ENCODE measurements at places on chromosomes 6 and 20.

DNA sequence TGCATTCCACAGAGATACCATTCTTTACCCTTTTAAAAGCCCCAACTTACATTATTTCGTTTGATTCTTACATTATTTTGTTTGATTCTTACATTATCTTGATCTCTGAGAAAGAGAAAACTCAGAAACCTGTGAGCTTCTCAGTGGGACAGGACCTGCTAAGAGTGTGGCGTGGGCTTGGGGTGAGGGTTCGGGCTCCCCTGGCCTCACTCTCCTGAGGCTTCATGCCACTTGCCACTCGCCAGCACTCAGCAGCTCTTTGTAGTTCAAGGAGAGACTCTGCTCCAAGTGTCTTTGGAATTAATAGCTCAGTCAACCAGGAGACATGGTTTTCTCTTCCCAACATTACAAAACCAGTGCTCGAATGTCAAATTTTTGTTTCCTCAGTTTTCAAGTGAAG is 132.4 kb upstream of the RGS17 start:
- no peak for DNase-seq

GRCh38 chr20:10447028-10447427 is 11.9 kb downstream of the SLX4IP start:
- no peak for DNase-seq

DNA sequence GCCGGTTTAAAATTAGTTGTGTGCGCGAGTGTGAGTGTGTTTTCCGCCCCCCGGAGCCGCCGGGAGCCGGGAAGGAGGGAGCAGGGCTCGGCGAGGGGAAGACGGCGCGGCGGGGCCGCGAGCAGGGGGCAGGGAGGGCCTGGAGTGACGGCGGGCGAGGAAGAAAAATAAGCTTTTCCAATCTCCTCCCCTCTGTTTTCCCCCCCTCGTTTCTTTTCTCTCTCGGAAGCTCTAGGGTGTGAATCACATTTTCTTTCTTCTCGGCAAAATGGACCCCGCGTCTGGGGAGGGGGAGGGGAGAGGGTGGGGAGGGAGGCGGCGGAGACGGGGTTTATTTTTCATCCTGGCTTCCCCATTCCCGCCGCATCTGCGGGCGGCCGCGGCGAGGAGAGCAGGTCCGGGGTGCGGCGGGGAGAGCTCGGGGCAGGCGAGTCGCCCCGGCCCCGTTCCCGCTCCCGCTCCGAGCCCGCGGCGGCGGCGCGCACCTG is 881 bp downstream of the BICRAL start:
- no peak for DNase-seq

- DNase-seq = no peak
Measured at GRCh38 chr20:60011512-60012507, 53.6 kb downstream of the CDH26 start.

DNA sequence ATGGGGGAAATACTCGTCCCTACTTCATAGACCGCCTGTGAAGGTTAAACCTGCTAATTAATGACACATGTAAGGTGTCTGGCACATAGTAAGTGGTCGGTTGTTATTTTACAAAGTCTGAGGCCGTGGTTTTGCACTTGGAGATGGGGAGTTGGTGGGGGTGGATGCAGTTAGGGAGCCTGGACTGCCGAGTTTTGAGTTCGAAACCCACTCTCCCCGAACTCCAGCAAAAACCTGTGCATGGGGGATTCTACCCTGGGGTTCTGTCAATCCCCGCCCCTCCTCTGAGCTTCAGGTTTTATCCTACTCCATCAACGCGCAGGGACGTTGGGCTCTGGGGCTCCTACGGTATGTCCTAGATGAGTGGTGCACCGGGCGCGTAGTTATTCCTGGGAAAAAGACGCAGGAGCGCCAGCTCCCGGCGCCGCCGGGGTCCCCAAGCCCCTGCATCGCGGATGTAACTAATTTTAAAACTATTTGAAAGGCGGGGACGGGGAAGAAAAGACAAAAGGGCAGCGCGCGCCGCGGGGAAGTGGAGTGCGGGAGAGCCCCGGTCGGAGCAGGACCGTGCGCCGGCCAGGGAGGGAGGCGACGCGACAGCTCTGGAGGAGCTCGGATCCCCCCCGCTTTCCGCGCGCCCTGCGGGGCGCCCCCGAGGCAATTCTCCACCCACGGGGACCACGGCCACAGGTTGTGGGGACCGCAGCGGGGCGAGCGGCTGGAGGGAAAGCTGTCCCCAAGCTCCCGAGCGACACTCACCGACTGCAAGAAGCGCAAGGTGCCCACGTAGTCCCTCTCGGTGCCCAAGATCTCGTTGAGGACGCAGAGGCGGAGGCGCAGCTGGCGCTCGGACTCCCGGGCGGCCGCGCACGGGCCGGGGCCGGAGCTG is 672 bp downstream of the PREX1 start:
- no peak for DNase-seq

DNA sequence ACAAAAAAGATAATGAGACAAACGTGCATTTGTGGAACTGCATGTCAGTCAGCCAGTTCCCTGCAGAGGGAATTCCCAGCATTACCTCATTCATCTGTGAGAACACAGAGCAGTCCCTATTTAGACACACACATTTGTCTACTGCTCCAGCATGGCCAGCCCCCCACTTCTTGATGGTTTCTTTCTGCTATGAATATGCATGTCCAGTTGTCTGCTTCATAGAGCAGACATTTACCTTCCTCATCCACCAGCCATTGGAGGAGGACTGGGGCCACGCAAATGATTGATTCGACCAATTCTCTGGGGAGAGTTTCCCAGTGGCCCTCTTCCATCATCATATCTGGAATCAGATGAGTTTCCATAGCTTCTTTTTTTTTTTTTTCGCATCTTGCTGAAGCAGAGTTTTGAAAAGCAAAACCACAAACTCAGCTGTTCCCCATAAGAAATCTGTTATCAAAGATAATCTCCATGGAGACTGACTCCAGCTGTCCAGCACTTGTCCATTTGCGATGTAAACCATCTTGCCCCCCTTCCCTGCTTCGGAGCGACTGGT is 11.8 kb downstream of the ENPP1 start:
- DNase-seq = no peak

GRCh38 chr6:167872538-167873210 is 46.0 kb downstream of the AFDN start:
- no peak for DNase-seq

DNA sequence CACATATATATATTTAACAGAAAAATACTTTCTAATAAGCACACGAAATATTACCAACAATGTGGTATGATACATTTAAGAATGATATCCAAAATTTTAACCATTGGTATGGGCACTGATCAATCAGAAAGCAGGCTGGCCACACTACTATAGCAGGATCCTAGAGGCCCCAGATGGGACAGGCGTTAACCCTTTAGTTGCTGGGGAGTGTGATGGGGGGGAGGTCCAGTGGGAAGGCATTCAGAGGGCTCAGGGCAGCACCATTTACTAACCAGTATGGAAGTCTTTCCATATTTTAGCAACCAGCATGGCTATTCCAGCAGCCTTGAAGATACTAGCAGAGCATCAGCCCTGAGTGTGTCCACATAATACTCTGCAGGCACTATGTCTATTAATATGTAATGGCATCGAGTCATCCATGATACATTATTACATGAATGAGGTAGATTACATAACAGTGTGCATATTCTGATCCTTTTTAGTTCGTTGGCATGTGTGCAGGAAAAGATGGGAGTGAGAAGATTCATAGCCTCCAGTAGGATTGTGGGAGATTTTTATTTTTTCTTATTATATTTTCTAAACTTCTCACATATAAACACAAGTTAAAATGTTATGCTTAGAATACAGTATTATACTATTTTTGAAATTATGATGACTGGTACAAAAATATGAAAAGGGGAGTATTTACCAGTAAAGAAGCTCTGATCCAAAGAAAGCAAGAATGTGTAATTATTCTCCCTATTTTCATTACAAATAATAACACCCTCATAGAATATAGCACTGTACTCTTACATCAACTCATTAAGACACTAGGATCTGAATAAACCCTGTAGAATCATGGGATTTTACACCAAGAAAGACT is 78.9 kb downstream of the FAM217A start:
- DNase-seq = no peak

- DNase-seq = no peak
Measured at GRCh38 chr6:159761129-159761872, 544 bp upstream of the ACAT2 start.

GRCh38 chr6:43115365-43115764 is 39.3 kb downstream of the PTK7 start:
- DNase-seq = no peak

- no peak for DNase-seq
Measured at GRCh38 chr6:87408721-87409155, 966 bp downstream of the CFAP206 start.

- DNase-seq = no peak
Measured at GRCh38 chr6:82686719-82687118, 323.1 kb downstream of the TPBG start.

- DNase-seq = no peak
Measured at GRCh38 chr20:63969838-63970713, at the start of gene ZNF512B. TSS of gene ZNF512B (minus strand) at chr20:63969930. CDS start at chr20:63967950, 1,980 bp downstream.

DNA sequence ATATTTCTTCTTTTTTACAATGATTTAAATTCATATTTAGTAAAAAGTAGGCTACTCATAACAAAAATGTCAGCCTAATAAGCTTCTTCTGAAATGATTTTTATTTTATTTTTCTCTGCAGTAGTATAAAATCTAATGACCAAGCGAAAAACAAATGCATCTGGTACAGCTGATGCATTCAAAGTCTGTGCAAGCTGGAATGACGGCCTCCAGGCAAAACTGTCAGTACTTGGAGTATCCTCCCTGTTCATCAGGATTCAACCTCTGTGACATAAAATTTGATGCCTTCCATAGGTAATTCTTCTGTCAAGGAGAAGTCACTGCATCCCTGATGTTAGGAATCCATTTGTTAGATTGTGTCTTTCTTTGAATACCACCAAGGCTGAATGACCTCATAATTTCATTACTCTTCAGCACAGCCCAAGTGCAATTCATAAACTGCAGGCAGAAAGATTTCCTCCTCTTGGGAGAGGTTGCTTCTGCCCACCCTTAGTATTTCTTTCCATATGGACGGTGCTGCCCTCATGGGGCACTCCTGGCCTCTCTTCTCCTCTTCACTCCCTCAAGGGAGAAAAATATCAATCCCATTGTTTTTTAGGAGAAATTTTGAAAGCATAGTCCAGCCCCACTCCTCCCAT is 146.4 kb upstream of the STXBP5 start:
- DNase-seq = no peak

DNA sequence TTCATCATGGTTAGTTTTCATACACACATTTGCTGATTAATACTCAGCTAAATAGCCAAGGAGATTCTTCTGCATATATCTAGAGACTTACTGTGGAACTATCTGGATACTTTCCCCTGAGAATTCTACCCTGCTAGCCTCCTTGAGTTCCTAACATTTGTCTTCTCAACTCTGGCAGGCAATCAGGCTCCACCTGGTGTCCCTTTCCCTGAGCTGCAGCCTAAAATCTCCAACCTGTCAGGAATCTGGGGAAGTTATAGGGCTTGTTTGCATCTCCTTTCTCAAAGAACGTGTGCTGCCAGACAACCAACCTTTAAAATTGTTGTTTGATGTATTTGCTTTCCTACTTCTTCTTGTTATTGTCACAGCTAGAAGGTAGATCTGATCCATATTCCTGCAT is 73.4 kb downstream of the FUT9 start:
- no peak for DNase-seq

GRCh38 chr6:7541175-7542064 is at the start of gene DSP:
TSS of gene DSP (plus strand) at chr6:7541671. CDS start at chr6:7541916, 245 bp downstream.
- DNase-seq = peak; percentile 51

DNA sequence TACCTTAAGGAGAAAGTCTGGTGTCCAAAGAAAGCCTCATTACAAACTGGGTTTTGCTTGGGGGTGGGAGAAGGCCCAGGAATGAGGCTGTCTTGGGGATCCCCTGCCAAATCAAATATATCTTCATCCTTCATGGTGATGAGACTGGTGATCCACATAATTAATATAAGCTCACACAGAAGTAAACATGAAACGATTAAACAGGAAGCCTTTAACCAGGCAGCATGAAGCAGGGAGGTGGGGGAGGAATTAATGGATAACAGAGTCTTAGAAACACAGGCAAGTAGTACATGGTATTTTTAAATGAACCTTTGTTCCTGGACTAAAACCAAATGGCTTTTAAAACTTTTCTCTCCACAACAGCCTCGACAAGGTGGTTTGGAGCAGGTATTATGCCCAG is 437.5 kb downstream of the TFAP2A start:
- DNase-seq = peak; percentile 31

DNA sequence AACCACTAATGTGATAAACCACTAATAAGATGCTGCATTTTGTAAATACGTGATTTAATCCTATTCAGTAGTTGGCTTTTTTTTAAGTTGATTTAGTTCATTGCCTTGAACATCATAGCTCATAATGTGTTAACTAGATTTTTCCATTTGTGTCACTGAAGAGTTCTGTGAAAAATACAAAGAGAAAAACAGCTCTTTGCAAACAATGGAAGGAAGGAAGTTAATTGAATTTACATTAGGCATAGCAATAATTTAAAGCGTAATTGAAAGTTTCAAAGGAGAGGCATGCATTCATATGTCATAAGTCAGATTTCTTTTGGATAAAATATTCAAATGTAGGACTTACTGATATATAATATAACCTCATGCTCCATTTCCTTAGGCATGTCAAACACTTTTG is 102.3 kb downstream of the TBC1D7 start:
- DNase-seq = no peak

GRCh38 chr6:118679327-118679901 is 28.0 kb upstream of the CEP85L start:
- DNase-seq = no peak

GRCh38 chr6:113331021-113331420 is 526.1 kb upstream of the MARCKS start:
- DNase-seq = no peak

DNA sequence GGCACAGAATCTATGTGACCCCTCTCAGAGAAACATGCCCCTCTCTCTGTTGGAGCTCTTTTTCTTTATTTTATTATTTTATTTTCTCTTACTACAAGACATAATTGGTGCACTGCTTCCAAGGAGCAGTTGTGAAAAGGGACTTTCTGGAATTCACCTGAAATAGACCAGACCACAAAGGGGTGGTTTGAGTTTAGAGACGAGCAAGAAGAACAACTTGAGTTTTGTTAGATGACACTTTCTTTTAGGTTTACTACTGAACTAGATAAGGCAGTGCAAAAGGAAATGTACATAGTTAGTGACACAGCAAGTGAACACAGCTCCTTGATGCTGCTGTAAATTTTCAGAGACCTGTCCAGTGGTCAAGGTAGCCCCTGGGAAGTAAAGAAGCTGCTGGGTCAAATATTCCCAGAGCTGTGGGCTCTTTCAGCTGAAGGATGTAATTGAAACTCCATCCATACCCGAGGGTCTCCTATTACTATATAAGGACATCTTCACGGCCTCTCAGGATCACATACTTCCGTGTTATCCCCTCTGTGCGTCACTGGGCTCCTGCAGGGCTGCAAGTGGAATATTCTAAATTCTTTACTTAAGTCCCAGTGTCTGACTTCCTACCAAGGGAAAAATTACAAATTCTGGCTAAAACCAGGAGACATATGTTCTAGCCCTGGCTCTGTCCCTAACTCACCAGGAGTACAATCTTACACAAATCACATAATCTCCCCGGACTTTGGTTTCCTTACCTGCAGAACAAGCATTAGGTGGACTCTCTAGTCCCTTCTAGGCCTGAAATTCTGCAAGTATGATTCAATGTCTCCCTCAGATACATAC is 69.1 kb upstream of the ADTRP start:
- DNase-seq = no peak
